ENCODE measurements at places on chromosomes 2 and 18.

- no peak for DNase-seq
Observed at GRCh38 chr2:218859556-218859987, at the start of gene WNT6. TSS of gene WNT6 (plus strand) at chr2:218859805. CDS start at chr2:218860038, 233 bp downstream.

- no peak for DNase-seq
Observed at GRCh38 chr2:60839126-60839813, 42.1 kb upstream of the REL start.

- no peak for DNase-seq
Observed at GRCh38 chr18:22031611-22032010, 137.8 kb upstream of the GATA6 start.

- no peak for DNase-seq
Observed at GRCh38 chr2:241359481-241360045, 3.5 kb downstream of the FARP2 start.

DNA sequence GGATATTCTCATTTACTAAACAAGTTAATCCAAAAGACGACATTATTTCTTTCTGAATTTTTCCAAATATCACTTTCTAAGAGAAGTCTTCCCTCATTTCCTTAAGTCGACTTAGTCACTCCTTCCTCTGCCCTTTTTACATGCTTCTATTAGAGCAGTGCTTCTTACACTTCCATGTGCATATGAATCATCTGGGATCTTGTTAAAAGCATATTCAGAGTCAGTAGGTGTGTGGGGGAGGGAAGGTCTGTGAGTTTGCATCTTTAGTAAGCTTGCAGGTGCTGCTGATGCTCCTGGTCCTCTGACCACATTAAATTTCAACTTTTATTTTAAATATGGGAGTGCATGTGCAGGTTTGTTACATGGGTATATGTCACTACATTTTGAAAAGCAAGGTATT lies 582.6 kb downstream of the NRXN1 start:
- DNase-seq = no peak

DNA sequence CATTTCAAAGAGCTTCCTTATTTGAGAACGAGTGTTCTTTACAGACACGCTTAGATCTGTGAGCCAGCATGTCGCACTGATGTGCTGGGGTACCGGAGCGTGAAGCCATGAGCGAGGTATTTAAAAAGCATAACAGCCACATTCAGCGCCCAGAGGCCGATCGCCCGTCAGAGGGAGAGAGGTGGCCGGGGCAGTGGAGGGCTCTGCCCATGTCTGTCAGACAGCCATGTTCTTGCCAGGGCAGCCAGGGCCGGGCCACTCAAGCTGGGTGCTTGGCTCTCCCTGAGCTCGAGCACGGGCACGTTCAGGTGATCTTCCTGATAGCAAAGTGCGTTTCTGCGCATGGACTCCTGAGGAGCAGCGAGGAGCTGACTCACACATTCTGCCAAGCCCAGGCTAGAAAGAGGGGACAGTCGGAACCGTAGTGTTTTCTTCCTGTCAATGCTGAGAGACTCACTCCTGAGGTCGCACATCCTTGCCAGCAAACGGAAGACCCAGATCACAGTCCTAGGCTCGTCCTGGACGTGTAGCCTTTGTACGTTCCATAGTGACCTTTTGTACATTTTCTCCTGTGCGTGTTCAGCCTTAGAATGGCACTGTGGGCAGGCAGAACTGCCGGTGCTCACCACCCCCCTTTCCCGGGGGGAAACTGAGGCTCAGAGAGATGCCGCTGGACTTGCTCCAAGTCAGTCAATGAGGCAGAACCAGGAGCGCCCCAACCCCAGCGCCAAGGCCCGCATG lies 100.7 kb downstream of the NFATC1 start:
- DNase-seq = no peak

- DNase-seq = no peak
Observed at GRCh38 chr2:210072922-210073509, 70.6 kb downstream of the RPE start.

GRCh38 chr2:136204971-136205370 lies 87.0 kb upstream of the CXCR4 start:
- DNase-seq = no peak

GRCh38 chr2:192424243-192424642 lies 229.5 kb upstream of the TMEFF2 start:
- DNase-seq = no peak

GRCh38 chr2:177852389-177852788 lies 220.2 kb downstream of the PDE11A start:
- no peak for DNase-seq

DNA sequence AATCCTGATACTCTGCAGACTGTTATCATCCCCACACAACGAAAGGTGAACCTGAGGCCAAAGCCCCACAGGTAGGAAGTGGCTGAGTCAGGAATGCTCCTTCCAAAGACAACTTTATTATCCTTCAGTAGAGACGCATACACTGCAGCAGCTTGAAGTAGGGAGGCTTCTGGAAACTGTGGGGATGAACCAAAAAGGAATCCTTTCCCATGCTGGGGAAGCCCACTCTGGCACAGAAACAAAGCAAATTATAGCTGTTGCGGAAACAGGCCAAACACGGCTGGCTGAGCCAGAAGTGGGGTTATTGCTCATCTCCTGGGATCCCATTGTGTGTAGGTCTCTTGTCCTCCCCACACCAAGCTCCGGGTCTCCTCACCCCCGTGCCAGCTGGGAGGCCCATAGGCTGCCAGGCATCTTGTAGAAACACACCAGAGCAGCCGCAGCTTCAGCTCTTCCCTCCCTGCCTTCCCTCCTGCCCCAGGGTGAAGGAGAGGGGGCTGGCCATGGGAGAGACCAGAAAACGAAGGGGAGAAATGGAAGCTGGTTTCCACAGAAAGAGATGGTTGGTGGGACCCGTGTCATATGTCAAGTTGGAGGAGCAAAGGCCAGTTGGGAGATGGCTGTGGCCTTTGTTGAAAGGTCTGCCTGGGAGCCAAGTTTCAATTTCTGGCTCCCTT lies 176.9 kb upstream of the NABP1 start:
- DNase-seq = no peak

DNA sequence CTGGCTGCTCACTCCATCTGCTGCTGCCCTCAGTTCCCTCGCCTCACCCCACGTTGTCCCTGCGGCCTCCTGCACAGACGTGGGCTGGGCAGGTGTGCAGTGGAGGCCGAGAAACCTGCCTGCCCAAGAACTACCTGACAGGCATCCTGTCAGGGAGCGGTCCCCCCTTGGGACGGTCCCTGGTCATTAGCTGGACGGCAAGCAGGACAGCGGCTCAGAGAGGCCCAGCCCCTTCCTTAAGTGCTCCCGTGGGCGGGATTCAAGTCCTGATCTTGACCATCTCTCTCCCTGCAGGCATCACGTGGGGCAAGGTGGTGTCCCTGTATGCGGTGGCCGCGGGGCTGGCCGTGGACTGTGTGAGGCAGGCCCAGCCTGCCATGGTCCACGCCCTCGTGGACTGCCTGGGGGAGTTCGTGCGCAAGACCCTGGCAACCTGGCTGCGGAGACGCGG lies 11.3 kb downstream of the BOK start:
- no peak for DNase-seq

- DNase-seq = no peak
Observed at GRCh38 chr2:68993660-68994059, 19.2 kb downstream of the GKN1 start.

DNA sequence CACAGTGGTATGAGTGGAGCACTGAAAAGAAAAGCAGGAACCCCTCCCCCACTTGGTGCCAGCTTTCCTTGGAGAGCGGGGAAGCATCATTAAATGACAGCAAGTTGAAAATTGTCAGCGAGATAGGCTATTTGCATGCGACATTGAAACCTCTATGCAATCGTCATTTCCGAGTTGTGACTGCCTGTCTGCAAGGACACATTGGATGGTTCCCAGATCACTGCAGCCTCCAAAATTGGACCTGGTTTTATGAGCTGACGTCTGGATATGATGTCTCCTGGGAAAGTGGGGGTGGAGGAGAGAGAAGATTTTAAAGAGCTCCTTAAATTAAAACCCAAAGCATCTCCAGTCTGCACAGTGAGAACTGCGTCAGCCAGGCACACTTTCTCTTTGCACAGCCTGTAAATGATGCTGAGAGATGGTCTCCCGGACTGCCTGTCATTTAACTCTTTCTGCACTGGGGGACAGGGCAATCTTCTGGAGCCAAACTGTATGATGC lies 57.8 kb upstream of the KIF5C start:
- no peak for DNase-seq

GRCh38 chr18:47574966-47575365 lies 323.5 kb upstream of the SKOR2 start:
- DNase-seq = no peak

DNA sequence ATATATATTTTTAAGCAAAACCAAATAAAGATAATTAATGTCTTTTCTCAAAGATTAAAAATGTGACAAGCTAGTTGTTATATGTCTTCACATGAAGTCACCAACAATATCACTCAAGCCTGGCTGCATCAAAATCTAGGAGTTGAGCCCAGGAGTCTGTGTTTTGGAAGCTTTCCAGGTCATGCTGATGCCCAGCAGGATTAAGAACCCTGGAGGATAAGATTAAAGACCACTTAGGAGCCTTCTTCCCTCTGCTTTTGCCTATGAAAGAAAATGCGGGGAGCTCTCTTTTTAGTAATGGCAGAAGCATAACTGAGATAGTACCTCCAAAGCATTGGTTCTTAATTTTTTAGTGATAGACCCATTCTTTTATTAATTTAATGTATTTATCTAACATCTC lies 157.4 kb downstream of the ASXL3 start:
- no peak for DNase-seq

DNA sequence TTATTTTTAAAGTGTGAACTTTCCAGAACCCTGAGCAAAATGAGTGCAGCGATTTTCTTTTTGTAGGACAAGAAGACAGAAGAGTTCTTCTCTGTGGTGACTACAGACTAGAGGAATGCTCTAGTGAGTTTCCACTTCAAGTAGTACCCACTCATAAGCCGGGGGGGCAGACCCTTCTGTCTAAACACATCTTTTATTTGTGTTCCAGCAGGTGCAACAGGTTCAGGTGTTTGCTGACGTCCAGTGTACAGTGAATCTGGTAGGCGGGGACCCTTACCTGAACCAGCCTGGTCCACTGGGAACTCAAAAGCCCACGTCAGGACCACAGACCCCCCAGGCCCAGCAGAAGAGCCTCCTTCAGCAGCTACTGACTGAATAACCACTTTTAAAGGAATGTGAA lies 25.2 kb downstream of the PTRHD1 start:
- no peak for DNase-seq

GRCh38 chr2:9145752-9146430 lies 60.7 kb upstream of the ASAP2 start:
- DNase-seq = no peak

GRCh38 chr2:202079310-202079709 lies 6.3 kb downstream of the KIAA2012 start:
- DNase-seq = no peak

- no peak for DNase-seq
Observed at GRCh38 chr18:55351241-55351691, 236.7 kb downstream of the TCF4 start.

DNA sequence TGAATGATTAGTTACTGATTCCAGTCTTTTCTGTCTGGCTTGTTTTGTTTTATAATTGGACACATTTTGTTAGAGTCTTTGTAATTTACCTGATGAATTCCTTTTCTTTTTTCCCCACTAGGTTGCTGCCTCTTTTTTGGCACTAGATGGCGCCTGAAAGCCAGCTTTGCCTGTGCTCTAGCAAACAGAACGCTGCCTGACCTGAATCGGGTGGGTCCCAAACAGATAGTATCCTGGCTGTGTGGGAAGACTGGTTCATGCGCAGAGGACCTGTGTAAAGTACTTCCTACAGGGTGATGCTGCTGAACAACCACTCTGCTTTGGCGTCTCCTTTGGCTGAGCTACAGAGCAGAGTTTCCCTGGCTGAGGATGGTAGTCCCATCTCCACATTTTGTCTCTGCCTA lies 288.2 kb downstream of the IKZF2 start:
- DNase-seq = no peak

GRCh38 chr18:75790796-75791195 lies 363.3 kb upstream of the SMIM21 start:
- no peak for DNase-seq

DNA sequence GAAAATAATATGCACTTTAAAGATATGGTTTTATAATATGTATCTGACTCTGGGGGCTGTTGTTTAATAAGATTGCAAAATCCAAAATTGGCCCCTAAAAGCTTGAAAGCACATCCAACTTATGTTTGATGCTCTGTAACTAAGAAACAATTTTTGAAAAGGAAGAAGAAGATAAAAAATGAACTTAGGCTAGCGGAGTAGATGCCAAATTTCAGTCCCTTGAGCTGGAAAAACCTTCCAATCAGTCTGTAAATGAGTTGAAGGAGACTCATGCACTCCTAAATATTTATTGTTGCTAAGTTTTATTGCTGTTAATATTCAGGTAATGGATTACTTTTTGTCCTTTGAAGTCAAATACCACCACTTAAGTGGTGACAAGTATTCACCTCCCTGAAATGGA lies 465.0 kb downstream of the ZEB2 start:
- no peak for DNase-seq

DNA sequence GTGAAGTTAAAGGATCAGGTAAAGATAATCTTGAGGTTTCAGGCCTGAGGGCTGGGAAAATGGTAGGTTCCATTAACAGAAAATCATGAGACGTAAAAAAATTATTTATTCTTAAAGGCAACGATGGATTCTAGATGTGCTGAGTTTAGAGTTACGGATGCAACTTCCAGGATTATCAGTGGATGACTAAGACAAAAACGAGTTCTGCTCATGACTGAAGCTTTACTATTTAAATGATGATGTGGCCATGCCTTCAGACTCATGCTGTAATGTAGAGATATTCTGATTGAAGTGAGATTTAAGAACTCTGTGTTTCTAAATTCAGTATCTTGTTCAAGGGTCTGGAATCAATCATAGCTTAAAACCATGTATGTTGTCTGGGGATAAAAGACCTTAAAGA lies 5.0 kb downstream of the TMEM237 start:
- DNase-seq = no peak

DNA sequence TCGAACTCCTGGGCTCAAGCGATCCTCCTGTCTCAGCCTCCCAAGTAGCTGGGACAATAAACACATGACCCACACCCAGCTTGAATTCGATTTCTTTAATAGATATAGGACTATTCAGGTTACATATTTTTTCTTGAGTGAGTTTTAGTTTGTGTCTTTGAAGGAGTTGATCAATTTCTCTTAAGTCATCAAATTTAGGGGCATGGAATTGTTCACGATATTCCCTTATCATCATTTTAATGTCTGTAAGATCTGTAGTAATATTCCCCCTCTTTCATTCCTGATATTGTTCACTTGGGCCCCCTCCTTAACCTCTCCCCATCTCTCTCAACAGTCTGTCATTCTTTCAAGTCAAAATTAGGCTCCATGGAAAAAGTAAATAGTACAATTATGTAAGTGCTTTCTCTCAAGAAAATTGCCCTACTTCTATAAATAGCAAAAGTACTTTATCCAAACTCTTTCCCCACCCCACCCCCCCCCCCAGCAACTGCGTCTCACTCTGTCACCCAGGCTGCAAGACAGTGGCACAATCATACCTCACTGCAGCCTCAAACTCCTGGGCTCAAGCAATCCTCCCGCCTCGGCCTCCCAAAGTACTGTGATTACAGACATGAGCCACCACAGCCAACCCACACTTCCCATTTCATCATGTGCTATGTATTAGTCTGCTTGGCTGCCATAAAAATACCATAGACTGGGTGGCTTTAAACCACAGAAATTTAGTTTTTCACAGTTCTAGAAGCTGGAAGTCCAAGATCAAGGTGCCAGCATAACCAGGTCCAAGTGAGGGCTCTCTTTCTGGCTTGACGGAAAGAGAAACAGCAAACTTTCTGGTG lies 20.1 kb downstream of the WDR33 start:
- no peak for DNase-seq

Measured in esophagus squamous epithelium (tissue), 5 donors.